ENCODE measurements at places on chromosomes 4 and X. TPM values are rescaled to one million over a fixed set of nuclear protein-coding genes. Genes with fewer than 3 reads are reported as not detected.

GRCh38 chrX:129690435-129690834 lies 35.7 kb upstream of the APLN start:
- peak; percentile 80 for DNase-seq

- DNase-seq = no peak
These were observed 759.0 kb downstream of the ADGRL3 start for GRCh38 chr4:61959087-61959486.

GRCh38 chr4:65021737-65022136 lies 612.5 kb upstream of the TECRL start:
- DNase-seq = no peak

DNA sequence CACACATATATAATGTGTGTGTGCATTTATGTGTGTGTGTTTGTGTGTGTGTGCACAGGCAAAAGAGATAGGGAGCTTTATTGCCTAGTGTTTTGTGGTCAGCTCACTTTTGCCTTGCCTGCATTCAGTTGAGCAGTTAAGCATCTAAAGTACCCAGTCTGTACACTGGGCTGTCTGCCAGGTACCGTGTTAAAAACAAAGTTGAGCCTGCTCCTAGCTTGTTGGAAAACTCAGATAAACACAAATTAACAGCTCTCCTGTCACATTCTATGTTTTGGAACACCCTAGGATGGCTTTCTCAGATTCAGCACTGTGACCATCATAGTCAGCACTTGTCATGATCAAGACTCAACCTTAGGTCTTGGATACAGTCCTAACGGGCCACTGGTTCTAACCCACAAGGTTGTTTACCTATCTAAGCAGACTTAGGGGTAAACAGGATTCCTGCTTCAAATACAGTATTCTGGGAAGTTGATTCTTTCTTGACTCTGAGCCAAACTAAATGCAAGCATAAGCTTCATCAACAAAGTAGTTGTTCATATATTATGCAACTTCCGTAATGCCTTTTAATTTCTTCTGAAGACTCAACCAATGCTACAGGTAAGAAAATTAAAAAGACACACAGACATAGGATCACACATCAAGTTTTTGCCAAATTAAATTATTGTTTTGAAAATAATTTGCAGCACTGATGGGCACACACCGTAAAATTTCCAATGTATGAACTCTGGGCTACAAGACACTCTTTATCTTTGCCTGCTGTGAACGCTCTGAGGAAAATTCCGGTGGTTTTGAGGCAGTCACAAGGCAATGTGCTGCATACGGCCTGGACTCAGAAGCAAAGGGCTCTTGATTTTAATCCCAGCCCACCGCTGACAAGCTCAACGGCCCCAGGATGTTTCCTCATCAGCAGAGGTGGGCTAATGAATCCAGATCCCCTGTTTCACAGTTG lies 11.3 kb upstream of the CD99 start:
- peak; percentile 68 for DNase-seq

DNA sequence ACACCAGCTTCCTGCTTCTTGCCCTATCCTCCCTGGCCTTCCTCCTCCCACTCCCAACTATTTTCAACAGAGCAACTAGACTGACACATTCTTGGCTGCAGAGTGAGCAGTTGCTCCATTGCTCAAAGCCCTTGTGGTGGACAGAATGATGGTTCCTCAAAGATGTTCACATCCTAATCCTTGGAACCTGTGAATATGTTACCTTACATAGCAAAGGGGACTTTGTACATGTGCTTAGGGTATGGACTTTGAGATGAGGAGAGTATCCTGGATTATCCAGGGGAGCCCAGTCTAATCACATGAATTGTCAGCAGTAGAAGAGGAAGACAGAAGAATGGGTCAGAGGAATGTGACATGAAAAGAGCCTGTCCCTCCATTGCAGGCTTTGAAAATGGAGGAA lies 24.9 kb upstream of the HOPX start:
- no peak for DNase-seq

GRCh38 chr4:108384544-108384943 lies 215.8 kb upstream of the LEF1 start:
- DNase-seq = no peak

The NUP62CL gene
- not detected for total RNA-seq

- peak; percentile 77 for DNase-seq
These were observed 931.0 kb upstream of the INTU start for GRCh38 chr4:126701756-126702155.

DNA sequence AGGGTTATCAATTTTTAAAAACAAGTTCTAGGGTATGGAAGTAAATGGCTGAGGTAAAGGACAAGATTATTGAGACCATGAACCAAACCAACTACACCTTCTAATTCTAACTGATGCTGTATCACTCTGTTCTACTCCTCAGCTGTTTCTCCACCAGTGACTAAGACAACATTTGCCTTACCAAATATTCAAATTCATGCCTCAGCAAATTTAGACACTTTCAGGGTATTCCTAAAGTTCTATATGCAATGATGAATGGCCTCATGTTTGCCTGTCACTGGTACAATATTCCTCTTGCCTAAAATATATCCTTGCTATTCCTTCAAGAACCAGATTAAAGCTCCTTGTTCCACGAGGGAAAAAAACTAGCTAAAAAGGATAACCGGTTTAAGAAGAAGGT lies 5.0 kb downstream of the RPL9 start:
- DNase-seq = no peak

The CNKSR2 gene
- not detected for total RNA-seq
